Esophagus squamous epithelium (tissue), 5 donors: ENCODE measurements at places on chromosomes 7 and 10.

GRCh38 chr10:76649723-76650127 lies 987.9 kb downstream of the KCNMA1 start:
- DNase-seq: no peak

- DNase-seq: no peak
Measured at GRCh38 chr10:110547139-110547761, 20.2 kb upstream of the SMC3 start.

- no peak for DNase-seq
Measured at GRCh38 chr7:44184206-44184872, 4.9 kb downstream of the GCK start.

DNA sequence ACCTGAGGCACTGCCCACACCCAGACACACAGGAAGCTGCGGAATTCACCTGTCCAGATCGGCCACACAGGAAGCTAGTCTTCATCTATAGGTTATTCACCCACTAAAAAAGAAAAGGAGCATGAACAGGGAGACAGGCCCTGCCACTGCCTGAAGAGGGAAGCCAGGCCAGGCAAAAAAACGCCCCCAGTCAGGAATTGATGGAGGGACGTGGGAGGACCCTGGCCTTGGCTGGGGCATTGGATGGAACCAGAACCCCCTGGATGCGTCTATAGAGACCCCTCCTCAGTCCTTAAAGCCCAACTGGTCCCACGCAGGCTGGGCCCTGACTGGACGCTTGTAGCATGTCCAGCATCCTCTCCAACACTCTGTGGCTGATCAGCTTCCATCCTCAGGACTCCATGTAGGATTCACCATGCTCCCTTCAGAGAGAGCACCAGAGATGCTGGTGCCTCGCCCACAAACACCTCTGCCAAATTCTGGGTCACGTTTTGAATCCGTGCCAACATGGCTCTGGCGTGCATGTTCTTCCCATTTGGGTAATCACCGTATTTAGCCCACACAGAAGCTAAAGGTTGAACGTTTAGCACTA lies 259.3 kb upstream of the TCERG1L start:
- DNase-seq: no peak

GRCh38 chr10:103919648-103920025 lies 1.7 kb upstream of the STN1 start:
- DNase-seq: no peak

- no peak for DNase-seq
Measured at GRCh38 chr10:59560161-59560560, 149.5 kb downstream of the SLC16A9 start.

GRCh38 chr7:30134611-30135300 lies at the start of gene MTURN:
Gene MTURN (plus strand): TSS chr7:30134986. CDS start chr7:30135137, 151 bp downstream.
- no peak for DNase-seq

DNA sequence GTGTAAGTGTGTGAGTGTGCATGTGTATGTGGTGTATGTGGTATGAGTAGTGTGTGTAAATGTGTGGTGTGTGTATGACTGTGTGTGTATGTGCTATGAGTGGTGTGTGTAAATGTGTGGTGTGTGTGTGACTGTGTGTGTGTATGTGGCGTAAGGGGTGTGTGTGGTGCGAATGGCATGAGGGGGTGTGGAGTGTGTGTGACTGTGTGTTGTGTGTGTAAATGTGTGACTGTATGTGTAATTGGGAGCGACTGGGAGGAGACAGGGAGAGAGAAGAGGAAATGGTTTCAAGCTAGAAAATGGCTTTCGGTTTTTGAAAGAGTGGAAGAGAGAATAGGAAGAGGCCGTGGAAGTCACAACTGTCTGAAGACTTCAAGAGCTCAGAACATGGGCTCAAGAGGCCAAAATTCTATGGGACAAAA lies 23.6 kb upstream of the GATAD1 start:
- DNase-seq: no peak

GRCh38 chr7:43834463-43835251 lies 34.7 kb downstream of the MRPS24 start:
- DNase-seq: no peak

- DNase-seq: no peak
Measured at GRCh38 chr7:124480036-124480820, 285.4 kb downstream of the GPR37 start.

GRCh38 chr10:5827841-5828240 lies 14.6 kb upstream of the GDI2 start:
- no peak for DNase-seq

- DNase-seq: no peak
Measured at GRCh38 chr10:118148247-118148646, 101.5 kb upstream of the RAB11FIP2 start.

- no peak for DNase-seq
Measured at GRCh38 chr7:71184136-71184535, 52.2 kb downstream of the GALNT17 start.

DNA sequence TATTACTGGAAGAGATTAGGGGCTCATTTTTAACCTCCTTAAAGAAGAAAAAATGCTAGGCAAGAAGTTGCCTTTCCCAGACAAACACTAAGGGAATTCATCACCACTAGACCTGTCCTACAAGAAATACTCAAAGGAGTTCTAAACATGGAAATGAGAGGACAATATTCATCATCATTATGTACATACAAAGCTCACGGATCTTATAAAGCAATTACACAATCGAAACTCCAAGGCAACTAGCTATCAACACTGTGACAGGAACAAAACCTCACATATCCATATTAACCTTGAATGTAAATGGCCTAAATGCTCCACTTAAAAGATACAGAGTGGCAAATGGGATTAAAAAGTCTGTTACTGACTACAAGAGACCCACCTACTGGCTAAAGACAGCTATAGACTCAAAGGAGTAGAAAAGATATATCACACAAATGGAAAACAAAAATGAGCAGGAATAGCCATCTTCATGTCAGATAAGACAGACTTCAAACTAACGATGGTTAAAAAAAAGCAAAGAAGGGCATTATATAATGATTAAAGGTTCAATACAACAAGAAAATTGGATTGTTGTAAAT lies 246.6 kb downstream of the ADRA2A start:
- no peak for DNase-seq

- no peak for DNase-seq
Measured at GRCh38 chr7:99040104-99040958, 103.6 kb downstream of the SMURF1 start.

DNA sequence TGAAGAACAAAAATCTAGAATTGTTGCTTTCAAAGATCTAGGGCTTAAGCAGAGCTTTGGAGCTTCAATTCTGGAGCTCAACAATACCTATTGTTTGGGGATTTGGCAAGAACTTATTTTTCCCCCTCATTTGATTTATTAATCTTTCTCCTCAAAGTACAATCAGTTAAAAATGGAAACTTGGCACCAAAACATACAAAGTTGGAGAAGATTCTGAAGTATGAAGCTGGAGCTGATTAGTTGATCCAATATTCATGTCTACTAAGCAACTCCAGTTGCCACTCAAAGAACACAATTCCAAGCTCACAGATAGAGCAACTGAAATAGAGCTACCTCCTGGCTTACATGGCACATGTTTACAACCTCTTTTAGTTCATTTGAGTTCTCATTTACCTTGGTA lies 3.8 kb downstream of the FAM13C start:
- DNase-seq: no peak

DNA sequence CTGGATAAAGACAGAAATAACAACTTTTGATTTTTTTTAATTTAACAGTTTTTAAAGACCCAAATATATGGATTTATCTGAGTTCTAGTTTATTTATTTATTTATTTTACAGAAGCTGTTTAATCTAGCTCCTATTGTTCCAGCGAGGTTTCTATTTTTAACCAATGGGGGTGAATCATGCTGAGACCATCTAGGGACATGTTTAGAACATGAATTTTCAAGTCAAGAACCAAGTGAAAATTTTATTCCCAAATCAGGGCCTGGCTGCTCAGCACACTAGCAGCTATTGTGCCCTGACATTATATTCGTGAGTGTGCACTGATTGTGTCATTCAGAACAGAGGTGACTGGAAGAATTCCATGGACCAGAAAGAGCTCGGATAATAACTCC lies 24.6 kb upstream of the MPP7 start:
- no peak for DNase-seq

GRCh38 chr10:129832573-129833467 lies 131.3 kb downstream of the EBF3 start:
- no peak for DNase-seq

DNA sequence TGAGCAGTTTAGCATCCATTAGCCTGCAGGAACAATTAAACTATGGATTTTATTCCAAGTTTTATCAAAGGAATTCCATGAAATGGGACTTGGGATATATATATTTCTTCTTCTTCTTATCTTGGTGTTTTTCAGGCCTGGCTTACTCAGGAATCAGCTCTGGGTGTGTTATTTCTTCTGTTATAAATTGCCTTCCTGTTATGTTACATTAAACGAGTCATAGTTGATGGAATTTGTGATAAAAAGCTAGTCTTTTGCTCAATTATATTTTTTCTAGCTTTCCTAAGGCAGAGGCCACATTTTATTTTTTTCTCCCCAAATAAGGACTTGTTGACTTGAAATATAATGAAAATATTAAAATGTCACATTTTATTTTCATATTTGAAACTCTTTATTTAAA lies 141.3 kb downstream of the EPC1 start:
- no peak for DNase-seq

GRCh38 chr10:132133005-132133404 lies 53.7 kb upstream of the DPYSL4 start:
- DNase-seq: no peak

DNA sequence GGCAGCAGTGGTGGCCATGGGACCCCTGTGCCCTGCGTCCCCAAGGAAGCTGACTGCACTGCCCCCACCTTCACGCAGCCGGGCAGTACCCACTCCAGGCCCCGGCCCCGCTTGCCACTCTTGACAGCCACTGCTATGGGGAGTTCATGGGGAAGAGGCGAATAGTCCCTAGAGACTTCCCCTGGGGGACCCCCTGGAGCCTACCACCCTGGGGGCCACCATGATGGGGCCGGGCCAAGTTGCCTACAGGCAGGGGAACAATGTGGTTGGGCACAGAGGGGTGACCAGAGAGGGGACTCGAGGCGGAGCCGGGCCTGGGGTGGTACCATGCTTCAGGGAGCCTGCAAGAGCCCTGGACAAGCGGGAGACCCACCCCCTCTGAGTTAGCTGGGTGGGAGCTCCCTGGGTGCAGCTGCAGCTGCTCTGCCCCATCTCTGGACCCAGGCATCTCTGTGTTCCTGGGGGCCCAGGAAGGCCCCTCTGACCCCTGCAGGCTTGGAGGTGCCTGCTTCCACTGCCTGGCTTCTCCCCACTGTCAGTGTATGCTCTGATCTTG lies 567.6 kb downstream of the GRM8 start:
- DNase-seq: no peak

DNA sequence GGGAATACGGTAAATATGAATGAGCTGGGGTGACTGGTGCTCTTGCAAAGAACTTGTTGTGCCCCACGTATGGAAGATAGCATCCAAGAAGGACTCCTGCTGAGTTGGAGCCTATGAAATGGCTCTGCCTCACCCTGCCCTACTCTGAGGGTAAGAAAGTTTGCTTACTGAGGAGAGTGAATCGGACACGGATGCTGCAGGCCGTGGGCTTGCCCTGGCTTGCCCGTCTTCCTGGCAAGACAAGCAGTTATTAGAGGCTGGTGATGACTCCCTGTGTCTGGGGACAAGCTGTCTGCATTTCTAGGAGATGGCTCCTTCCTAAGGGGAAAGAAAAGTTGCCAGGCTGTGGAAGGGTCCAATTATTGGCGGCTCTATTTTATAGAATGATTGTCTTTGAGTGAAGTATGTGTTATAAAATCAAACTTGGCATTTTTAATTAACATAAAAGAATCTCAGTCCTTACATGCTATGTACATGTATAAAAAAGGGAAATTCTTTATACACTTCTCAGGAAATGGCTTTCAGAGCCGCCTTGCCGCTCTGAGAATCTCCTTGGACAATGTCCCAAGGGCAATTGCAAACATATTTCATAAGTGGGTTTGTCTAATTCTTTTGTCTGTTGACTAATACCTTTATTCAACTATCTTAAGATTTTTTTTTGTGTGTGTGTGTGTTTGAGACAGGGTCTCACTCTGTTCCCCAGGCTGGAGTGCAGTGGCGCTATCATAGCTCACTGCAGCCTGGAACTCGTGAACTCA lies 64.6 kb downstream of the CYP26A1 start:
- DNase-seq: no peak

- no peak for DNase-seq
Measured at GRCh38 chr10:119197921-119198320, 9.4 kb upstream of the GRK5 start.

GRCh38 chr10:77175631-77176222 lies 461.9 kb downstream of the KCNMA1 start:
- no peak for DNase-seq

GRCh38 chr10:106044503-106044902 lies 1120.0 kb downstream of the SORCS1 start:
- no peak for DNase-seq

DNA sequence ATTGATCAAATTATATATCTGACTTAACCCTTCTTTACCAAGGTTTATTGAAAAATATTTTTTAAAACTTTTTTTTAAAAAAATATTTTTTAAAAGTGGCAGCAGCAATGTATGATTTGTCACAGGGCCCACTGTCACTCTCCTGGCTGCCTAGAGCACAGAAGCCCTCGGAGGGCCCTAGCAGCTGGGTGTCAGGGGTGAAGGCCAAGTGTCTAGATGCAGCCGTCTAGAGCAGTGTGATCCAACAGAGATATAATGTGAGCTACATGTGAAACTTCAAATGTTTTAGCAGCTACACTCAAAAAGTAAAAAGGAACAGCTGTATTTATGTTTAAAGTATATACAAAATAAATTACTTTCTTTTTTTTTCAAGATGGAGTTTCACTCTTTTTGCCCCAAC lies 112.7 kb downstream of the ARHGAP22 start:
- no peak for DNase-seq

DNA sequence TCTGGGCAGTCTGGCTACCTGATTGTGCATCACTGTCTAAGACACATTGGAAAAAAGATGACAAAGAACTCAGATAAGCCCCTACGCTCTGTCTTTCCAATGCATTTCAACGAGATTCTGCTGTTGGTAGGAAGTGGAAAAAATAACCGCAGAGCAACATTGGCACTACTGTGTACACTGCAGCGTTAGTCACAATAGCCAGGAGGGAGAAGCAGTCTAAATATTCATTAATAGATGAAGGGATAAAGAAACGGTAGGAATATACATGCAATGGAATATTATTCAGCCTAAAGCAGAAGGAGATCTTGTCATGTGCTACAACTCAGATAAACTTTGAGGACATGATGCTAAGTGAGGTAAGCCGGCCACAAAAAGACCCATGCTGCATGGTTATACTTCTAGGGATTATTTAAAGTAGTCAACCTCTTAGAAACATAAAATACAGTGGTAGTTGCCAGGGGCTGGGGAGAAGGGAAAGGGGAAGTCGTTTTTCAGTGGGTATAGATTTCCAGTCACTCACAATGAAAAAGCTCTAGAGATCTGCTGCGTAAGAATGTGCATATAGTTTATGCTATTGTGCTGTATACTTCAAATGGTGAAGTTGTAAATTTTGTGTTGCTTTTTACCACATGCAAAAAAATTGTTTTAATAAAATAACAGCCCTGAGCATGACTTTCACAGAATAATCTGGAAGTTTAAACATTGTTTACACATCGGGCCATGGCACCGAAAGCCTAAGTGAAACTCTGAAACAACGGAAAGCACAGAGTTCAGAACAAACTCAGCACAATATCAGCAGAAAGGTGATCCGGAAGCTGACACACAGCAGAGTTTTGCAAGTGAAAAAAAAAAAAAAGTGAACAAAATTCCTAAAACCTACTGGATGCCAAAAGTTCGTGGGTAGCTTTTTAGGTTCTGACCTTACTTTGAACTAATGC lies 40.1 kb downstream of the ELMO1 start:
- no peak for DNase-seq

- DNase-seq: no peak
Measured at GRCh38 chr7:155252892-155253501, 44.7 kb upstream of the INSIG1 start.

- no peak for DNase-seq
Measured at GRCh38 chr7:55071411-55072175, 52.8 kb downstream of the EGFR start.
